ENCODE measurements at places on chromosomes 6 and 20. TPM values are rescaled to one million over a fixed set of nuclear protein-coding genes. Genes with fewer than 3 reads are reported as not detected.

ZSCAN26 gene
- total RNA-seq: 13.1 TPM

HM13 gene
- 276 TPM for total RNA-seq

PEDS1 gene
- 30.5 TPM for total RNA-seq

TUBB2B gene
- total RNA-seq: 0.54 TPM

RNF39 gene
- 2.3 TPM for total RNA-seq

PXMP4 gene
- total RNA-seq: 5.2 TPM

MEP1A gene
- not detected for total RNA-seq

Measured in MCF 10A (cell line).